ENCODE measurements at places on chromosomes 2 and 18.

DNA sequence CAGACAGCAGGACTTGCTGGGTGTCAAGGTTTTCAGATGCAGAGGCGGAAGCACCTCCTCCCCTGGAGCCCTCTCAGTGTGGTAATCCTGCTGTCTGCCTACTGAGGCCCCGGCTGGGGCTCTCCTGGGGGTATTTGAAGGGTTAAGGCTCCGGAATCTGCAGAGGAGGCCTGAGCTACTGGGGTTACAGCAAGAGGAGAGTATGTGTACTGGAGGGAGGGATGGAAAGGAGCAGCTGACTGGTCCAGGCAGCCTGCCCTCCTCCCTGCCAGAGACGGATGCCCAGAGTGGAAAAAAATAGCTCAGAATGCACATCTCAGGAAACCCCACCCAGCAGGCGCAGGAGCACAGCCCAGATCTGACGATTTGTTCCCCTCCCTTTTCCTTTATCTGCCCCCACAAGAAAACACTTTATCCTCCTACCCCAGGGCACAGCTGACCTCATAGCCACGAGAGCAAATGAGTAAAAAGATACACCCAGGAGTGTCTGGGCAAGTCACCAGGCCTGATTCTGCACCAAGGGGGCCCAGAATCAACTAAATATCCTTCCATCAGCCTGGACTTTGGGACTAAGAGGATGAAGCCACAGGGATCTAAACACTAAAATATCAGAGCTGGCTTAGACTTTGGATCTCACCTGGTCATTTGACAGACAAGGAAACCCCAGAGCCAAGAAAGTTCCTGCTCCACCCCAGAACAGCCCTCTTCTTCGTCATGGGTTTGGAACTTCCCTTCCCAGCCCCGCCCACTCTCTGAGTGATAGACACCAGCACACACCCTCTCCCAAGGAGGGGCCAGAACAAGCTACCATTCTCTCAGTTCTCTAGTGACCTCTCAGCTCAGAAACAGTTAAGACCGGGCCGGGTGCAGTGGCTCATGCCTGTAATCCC is 5.5 kb downstream of the TMBIM1 start:
- no peak for DNase-seq

- DNase-seq: no peak
These were observed 336.7 kb downstream of the LPIN1 start for GRCh38 chr2:12083081-12083581.

DNA sequence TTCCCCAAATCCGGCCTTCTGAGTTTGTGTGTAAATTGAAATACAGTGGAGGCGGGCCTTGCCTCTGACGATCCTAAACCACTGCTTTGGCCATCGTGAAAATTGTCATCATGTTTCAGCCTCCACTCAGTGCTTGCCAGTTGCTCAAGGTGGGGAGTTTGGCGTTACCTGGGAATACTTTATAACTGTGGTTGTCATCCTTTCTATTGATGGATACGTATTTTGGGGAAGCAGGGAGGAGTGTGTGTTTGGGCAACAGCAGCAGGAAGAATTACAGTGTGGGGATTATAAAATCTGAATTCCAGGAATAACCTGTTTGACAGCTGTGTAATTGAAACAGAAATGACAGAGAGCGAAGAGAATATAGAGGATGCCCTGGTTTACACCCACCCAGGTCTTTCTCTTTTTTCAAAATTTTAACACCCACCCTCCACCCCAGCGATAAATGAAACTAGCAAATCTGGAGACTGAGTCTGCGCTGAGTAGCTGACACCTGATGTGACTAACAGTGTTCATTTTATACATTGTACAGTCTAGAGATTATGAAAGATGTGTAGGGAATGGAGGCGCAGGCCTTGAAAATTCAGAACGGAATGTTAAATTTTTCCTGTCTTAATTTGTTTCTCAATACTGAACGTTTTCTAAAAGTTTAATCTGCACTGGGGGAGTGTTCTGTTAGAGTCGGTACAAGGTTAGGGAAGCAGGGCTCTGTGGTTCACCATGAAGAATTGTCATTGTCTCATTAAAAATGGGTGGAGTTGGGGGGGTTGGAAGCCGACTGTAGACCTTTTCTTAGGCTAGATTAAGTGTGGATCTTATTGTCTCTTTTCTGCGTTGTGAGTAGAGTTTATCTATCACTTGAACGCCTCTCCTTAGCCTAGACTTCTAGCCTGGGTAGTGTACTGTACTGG is 1.6 kb downstream of the MAP4K4 start:
- DNase-seq: no peak

- DNase-seq: no peak
These were observed 28.4 kb upstream of the RNU4ATAC start for GRCh38 chr2:121502246-121502645.

DNA sequence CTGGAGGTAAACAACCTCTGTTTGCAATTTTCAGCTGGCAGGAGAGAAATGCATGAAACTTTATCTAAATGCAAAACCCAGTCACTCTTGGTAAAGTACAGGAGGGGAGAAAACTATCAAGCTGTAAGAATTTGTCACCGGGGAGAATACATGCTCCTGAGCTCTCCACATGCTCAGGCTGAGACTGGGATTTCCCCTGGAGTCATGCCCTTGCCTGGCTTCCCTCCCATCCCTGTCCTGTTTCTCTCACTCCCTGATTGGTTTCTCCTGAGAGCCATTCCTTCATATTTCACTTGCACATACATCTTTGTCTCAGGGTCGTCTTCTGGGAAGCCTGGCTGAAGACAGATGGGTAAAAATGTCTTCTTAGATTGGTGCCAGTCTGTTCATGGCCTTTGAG is 52.9 kb upstream of the SPATS2L start:
- DNase-seq: no peak

GRCh38 chr18:5444847-5445246 is 99.0 kb downstream of the EPB41L3 start:
- no peak for DNase-seq

GRCh38 chr2:227886149-227886548 is 14.7 kb downstream of the DAW1 start:
- DNase-seq: no peak

- no peak for DNase-seq
These were observed 1579.2 kb upstream of the ACVR2A start for GRCh38 chr2:146265656-146266055.

GRCh38 chr2:147382322-147382948 is 462.4 kb upstream of the ACVR2A start:
- peak; percentile 91 for DNase-seq

GRCh38 chr2:9945596-9945995 is 5.9 kb upstream of the GRHL1 start:
- DNase-seq: no peak

DNA sequence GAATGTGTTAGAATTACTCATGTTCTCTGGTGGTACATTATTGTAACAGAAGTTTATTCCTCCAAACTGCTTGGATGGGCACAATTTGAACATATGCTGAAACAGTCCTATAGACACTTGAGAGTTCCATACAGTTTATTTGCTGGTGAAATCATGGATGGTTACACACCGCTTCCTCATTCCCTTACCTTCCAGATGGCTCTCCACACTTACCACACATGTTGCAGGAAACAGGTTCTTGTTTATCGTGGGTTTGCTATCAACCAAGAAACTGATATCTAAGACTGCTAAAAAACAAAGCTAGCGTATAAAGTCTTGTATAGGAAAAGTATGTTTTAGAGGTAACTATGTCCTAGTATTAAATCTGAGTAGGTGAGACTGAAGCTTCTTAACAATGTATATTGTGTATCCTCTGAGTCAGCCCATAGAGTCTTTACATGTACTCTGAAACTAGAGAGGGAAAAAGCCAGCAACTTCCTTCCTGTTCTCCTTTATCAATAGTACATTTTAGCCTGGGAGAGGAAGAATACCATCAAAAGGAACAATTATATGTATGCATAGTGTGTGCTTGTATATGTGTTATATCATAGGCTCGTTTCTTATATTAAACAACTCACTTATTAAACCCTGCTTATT is 313.1 kb downstream of the PLCL1 start:
- no peak for DNase-seq
